ENCODE measurements at places on chromosomes 4 and X. TPM values are rescaled to one million over a fixed set of nuclear protein-coding genes. Genes with fewer than 3 reads are reported as not detected.

XG gene
- total RNA-seq, result not detected

MCF2 gene
- not detected for total RNA-seq

TGIF2LX gene
- not detected for total RNA-seq

IL21 gene
- total RNA-seq, result not detected

SLAIN2 gene
- 14.0 TPM for total RNA-seq

GPR82 gene
- total RNA-seq, result not detected

XIAP gene
- total RNA-seq, result 25.5 TPM

L1CAM gene
- 23.1 TPM for total RNA-seq

ZCCHC12 gene
- 0.11 TPM for total RNA-seq

ADH7 gene
- not detected for total RNA-seq

SPANXA2 gene
- total RNA-seq, result 0.22 TPM

SPANXA1 gene
- total RNA-seq, result not detected

FAM149A gene
- total RNA-seq, result 1.5 TPM

SRPK3 gene
- total RNA-seq, result not detected

VAMP7 gene
- total RNA-seq, result 28.9 TPM

ODAPH gene
- not detected for total RNA-seq

MAOB gene
- total RNA-seq, result 0.16 TPM

RASL11B gene
- 0.07 TPM for total RNA-seq

ARX gene
- total RNA-seq, result 0.29 TPM

GSX2 gene
- total RNA-seq, result not detected

CWH43 gene
- total RNA-seq, result not detected

DUX4 gene
- total RNA-seq, result not detected

MAGEA4 gene
- not detected for total RNA-seq

AWAT1 gene
- total RNA-seq, result not detected

ITIH6 gene
- not detected for total RNA-seq

MTM1 gene
- 8.0 TPM for total RNA-seq

ERAS gene
- total RNA-seq, result not detected

PRDX4 gene
- 278 TPM for total RNA-seq

MAOA gene
- total RNA-seq, result 0.16 TPM

DBET gene
- not detected for total RNA-seq
